Liver (tissue), 10 donors: ENCODE measurements at places on chromosomes 11 and 22. TPM values are rescaled to one million over a fixed set of nuclear protein-coding genes. Genes with fewer than 3 reads are reported as not detected.
A peak's percentile ranks its signal among the peaks of the same experiment; 100 is the strongest.

CASP5 gene
- total RNA-seq = 0.50 TPM

SMTNL1 gene
- not detected for total RNA-seq

DNA sequence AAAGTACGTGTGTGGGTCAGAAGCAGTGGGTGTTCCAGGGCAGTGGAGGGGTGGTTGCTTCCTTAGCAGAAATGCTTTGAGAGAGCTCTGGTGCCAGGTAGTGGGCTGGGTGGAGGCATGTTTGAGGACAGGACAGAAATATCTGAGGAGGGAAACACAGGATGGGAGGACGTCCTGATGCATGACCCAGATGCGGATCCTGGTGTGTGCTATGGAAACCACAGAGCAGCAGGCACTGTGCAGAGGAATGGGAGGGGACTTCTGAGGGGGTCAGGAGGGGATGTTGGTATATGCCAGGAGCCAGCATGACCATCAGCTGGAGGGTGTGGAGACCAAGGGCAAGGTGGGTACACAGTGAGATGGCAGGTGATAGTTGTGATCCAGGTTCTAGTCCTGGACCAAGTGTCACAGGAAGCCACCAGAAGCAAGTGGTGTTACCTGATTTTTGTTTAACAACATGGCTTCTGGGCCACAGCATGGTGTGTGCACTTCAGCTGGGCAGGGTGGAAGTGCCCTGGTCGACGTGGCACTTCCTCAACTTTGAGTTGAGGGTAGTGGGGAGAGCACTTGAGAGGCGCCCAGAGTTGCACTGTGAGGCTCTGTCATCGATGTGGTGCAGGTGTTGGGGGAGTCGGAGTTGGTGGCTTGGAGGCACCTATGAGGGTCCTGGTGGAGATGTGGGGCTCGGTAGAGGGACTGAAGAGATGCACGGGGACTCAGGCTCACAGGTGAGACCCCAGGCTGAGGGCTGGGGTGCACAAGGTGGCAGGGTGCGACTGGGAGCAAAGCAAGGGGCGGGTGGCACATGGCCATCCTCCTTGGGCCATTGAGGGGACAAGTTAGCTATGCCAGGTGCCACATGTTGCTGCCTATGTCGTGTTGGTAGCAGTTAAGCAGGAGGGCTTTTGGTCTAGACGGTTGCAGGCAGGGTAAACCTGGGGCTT is 7.5 kb downstream of the DGCR8 start:
- H3K27ac ChIP-seq = no peak overlapping the region
- H3K36me3 ChIP-seq = peaks cover 45% of the 10 kb centered on the region
- no peaks in the 10 kb centered on the region for H3K27me3 ChIP-seq
- DNase-seq = no peak
- H3K4me1 ChIP-seq = peaks cover 37% of the 10 kb centered on the region

- peaks cover 30% of the 10 kb centered on the region for H3K36me3 ChIP-seq
- peaks cover 22% of the 10 kb centered on the region for H3K4me1 ChIP-seq
- H3K27ac ChIP-seq = peak overlapping the region; percentile 6
- DNase-seq = no peak
- no peak overlapping the region for H3K4me3 ChIP-seq
These were observed 24.0 kb downstream of the SLCO2B1 start for GRCh38 chr11:75174781-75175370.

SAA1 gene
- 20.4 TPM for total RNA-seq

DNA sequence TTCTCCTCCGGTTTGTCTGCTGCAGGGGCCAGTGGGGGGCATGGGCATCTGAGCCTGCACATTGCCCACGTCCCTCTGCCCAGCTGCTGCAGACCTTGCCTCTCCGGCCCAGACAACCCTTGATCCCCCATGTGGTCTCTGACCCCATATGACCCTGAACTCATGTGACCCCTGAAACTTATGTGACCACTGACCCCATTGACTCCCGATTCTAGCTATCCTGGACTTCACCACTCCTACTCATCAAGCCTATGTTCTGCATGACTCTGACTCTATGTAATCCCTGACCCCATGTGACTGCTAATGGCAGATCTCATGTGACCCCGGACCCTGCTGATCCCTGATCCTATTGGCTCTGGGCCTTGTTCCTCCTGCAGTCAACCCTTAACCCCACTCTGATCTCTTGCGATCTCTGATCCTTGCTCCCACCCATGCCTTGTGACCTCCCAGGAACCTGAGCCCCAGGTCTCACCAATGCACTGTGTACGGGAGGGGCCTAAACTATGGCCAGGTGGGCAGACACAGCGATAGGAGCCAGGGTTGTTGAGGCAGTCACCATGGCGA is 5.7 kb downstream of the LTBP3 start:
- no peak for DNase-seq
- H3K36me3 ChIP-seq = no peaks in the 10 kb centered on the region
- peaks cover 39% of the 10 kb centered on the region for H3K4me1 ChIP-seq
- H3K27ac ChIP-seq = peak overlapping the region; percentile 91

DNA sequence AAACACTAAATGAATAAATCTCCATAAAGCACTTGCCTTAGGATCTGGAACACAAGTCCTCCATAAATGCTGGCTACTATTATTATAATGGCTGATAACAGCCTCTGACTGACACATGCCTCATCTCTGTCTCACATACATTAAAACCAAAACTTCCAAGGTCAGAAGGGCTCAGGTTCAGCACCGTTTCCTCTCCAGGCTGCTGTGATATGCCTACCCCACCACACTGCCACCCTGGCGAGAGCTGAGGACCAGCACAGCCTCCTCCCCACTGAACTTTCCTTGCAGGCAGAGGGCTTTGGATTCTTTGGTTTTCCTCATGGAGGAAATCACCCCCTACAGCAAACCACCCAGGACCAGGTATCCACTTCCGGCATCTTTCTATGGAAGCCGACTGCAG is 112.8 kb downstream of the ABTB2 start:
- no peaks in the 10 kb centered on the region for H3K27me3 ChIP-seq
- no peaks in the 10 kb centered on the region for H3K36me3 ChIP-seq
- DNase-seq = no peak
- H3K4me3 ChIP-seq = no peak overlapping the region
- peak overlapping the region; percentile 21 for H3K27ac ChIP-seq

OR10AG1 gene
- total RNA-seq = not detected

DNA sequence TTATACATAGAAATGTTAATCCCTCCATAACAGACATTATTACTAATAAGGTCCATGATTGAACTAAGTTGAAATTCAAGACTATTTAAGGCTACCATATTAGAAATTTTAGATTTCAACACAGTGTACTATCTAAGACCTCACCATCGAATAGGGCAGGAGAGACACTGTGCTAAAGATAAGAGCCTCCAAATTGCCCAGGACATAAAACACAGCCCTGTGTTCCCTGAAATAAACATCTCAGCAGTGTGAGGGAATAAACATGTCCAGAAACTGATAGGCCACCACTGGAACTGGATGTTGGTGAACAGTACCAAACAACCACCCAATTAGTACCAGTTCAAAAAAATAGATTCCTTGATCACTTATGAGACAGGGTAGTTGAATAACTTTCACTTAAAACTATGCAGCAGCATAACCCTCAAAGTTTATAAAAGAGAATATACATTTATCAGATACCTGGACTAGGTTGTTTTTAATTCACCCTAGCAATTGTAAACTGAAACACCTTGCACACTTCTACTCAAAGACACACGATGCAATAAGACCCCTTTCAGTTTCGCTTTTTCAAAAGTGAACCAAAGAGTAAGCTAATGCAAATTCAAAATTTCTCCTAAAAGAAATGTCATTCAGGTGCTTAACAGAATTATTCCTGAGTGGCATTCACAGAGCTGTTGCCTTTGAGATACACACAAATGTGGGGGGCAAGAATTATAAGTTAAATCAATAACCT is 34.3 kb downstream of the USP28 start:
- DNase-seq = no peak
- no peak overlapping the region for H3K27ac ChIP-seq
- H3K27me3 ChIP-seq = no peaks in the 10 kb centered on the region
- H3K4me3 ChIP-seq = no peak overlapping the region
- H3K4me1 ChIP-seq = no peaks in the 10 kb centered on the region
- no peaks in the 10 kb centered on the region for H3K36me3 ChIP-seq

GRCh38 chr11:66877588-66878385 is 20.9 kb downstream of the LRFN4 start:
- H3K4me1 ChIP-seq = peaks cover 38% of the 10 kb centered on the region
- H3K27ac ChIP-seq = peak overlapping the region; percentile 31
- no peak overlapping the region for H3K4me3 ChIP-seq
- DNase-seq = no peak
- no peaks in the 10 kb centered on the region for H3K36me3 ChIP-seq

DNA sequence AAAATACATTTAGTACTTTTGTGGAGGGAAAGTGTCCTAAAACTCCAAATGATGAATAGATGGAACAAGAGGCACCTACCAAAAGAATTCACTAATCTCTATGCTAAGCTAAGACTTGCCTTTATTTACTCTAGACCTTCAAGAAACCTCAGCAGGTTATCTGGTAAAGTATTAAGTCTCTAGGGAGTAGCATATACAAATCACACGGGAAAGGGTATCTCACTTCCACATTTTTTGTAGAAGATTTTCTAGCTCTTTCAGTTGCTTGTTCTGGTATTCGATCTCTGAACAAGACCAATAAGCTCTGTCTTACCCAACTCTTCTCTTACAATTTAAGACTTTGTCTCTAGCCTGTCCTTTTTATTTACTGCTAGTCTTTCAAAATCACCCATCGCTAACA is 18.1 kb upstream of the CADM1 start:
- no peak overlapping the region for H3K4me3 ChIP-seq
- no peak for DNase-seq
- H3K36me3 ChIP-seq = no peaks in the 10 kb centered on the region
- peaks cover 1% of the 10 kb centered on the region for H3K4me1 ChIP-seq

- H3K36me3 ChIP-seq = no peaks in the 10 kb centered on the region
- H3K4me1 ChIP-seq = no peaks in the 10 kb centered on the region
- H3K27ac ChIP-seq = no peak overlapping the region
- H3K27me3 ChIP-seq = no peaks in the 10 kb centered on the region
- no peak overlapping the region for H3K4me3 ChIP-seq
These were observed 271.4 kb upstream of the NCAM1 start for GRCh38 chr11:112689851-112690250.

DNA sequence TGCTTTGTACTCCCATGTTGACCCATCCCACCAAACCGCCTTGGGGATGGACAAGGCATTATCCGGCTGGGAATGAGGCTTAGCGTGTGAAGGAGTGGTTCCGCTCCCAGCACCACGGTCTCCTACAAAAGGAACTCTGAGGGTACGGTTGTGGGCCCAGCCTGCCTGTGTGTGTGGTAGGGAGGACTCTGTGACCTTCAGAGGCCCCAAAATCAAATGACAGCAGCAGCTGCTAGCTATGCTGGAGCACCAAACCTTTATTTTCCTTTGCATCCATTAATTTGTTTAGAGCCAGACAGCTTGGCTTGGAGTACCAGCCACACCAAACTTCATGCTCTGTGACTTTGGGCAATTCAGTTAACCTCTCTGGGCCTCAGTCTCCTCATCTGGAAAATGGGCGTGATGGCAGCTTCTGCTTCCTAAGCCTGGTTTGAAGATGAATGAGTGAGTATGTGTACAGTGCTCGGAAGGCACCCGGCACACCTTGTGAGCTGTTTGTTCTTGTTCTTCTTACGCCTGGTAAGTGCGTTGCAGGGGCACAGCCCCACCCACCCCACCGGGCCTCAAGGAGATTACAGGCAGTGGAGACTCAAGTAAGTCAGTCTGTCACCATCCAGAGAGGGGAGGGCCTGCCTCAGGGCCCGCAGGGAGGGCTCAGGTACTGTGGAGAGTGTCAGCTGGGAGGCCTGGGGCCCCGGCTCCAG is 25.3 kb downstream of the MB start:
- no peaks in the 10 kb centered on the region for H3K27me3 ChIP-seq
- DNase-seq = no peak
- H3K4me3 ChIP-seq = no peak overlapping the region
- H3K27ac ChIP-seq = no peak overlapping the region
- H3K4me1 ChIP-seq = peaks cover 3% of the 10 kb centered on the region

CCDC116 gene
- total RNA-seq = 0.05 TPM

TCIRG1 gene
- 96.1 TPM for total RNA-seq
